COR-L47 (cell line): ENCODE measurements at places on chromosomes 1 and 21.
A peak's percentile ranks its signal among the peaks of the same experiment; 100 is the strongest.

DNA sequence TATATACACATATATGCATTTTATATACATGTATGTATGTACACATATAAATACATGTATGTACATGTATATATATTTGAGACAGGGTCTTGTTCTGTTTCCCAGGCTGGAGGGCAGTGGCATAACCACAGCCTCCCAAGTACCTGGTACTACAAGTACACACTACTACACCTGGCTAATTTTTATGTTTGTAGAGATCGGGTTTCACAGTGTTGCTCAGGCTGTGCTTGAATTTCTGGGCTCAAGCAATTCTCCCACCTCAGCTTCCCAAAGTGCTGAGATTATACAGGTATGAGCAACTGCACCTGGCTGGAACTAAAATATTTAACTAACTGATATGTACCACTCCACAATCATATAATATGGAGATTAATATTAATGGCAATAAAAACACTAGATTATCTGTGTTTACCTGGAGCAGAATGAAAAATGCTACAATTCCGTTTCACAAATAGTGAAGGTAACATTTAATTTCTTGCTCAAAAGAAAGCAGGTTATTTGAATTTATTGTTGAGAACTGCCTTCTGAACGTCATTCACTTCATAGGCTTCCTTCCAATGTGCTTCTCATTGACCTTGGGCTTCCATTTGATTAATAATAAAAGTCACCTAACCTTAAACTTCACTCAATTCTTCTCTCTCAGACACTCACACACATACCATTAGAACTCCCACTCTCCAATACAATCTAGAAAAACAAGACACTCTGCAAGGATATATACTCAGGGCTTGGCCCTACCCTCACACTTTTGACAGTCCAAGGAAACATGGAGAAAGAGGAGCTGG, 57.0 kb downstream of the PTGER3 start:
- peak; percentile 42 for DNase-seq

DNA sequence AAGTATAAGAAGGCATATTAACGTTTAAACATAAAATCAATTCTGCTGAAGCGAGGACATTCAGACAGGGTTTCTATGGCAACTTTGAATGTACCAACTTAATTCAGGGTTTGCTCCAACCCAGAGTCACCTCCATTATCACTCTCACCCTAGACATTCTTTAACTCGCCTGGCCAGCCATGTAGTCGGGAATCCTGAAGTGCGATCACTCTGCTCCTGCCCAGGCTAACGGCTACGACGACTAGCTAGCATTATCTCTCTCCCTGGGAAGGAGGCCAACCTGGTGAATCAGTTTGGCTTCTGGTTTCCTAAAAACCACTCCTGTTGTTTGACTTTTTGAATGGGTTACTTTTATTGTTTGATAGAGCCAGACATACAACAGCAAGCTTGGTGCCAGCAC, 38.9 kb upstream of the ZBTB18 start:
- DNase-seq: no peak

- DNase-seq: no peak
These were observed 349.1 kb upstream of the BEND5 start for GRCh38 chr1:49125746-49126145.

- no peak for DNase-seq
These were observed 37.9 kb downstream of the LHX4 start for GRCh38 chr1:180267761-180268555.
